ENCODE measurements at places on chromosomes 4 and X.

DNA sequence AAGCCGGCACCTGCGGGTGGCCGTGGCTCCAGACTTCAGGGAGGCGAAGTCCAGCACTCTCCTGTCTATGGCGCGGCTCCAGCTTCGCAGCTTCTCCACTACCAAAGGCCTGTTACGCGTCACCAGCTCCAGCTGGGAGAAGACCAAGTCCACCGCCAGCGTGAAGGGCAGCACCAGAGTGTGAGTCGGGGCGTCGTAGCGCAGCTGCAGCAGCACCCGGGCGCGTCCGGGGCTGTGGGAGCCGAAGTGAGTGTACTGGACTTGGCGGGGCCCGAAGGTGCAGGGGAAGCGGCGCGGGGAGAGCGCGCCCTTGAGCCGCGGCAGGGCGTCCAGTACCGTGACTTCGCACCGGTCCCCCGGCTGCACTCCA lies 444 bp downstream of the FREM3 start:
- DNase-seq: no peak

GRCh38 chrX:48496660-48497059 lies 12.1 kb upstream of the PORCN start:
- DNase-seq: no peak

GRCh38 chr4:74635074-74635473 lies 159.2 kb downstream of the BTC start:
- DNase-seq: no peak

DNA sequence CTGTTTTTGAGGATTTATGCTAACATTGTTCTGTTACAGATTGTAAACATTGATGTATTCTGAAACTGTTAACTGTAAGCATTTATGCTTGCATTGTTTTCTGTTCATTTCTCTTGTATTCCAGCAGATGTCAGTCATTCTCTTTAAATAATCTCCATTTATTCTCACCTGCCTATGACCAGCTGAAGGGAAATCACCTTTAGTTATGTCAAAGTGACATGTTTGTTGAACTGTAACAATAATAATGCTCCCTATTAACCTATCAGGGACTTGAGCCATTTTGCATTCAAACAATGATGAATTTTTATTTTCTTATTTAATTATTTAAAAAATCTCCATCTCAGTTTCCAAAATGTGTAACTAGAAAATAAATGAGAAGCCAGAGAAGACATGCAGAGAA lies 58.0 kb downstream of the SPCS3 start:
- DNase-seq: no peak

DNA sequence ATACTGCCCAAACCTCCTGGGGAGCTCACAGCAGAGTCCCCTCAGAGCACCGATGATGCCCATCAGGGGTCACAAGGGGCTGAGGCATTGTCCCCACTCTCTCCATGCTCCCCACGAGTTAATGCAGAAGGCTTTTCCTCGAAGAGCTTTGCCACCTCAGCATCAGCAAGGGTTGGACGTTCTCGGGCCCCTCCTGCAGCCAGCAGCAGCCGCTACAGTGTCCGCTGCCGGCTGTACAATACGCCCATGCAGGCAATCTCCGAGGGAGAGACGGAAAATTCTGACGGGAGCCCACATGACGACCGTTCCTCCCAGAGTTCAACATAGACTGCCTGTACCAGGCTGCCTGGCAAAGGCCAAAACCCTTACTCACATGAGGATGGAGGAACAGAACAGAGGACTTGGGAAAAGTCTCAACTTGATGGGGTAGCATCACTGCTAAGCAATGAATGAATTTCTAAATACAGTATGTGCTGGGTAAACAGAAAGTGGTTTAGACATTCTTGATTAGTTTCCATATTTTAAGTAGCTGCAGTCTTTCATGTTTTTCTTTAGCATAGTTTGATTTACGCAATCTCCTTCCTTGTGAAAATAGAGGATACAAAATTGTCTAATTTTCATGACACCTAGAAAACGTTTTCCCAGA lies 5.0 kb upstream of the SCML1 start:
- no peak for DNase-seq

DNA sequence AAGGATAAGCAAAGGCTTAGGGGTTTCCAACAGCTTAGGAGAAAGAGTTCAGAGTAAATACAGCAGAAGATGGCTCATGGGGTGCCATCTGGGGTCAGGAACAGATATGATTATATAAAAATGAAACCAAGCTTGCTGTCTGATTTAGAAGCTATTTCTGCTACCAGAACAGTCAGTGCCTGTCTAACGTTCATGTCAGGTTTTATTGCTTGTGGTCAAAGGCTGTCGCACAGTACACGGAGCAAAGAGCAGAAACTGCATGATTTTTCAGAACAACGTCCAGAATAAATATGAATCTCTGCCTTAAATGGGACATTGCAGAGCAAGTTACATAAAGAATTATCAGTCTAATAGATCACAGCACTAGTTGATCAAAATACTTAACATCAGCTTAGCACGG lies 17.4 kb downstream of the CETN2 start:
- DNase-seq: no peak

DNA sequence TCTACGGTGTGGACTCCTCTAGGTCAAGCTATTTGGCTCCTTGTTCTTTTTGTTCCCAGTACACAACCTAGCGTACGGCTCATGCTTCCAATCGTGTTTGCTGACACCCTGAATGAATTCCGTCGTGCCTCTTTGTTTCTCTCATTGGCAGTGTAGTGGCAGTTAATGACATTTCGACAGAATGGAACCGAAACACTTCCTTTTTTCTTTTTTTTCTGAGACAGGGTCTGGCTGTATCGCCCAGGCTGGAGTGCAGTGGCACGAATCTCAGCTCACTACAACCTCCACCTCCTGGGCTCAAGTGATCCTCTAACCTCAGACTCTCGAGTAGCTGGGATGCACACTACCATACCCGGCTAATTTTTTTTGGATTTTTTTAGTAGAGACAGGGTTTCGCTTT lies 113.3 kb upstream of the ATP6AP2 start:
- DNase-seq: no peak

- DNase-seq: no peak
Measured at GRCh38 chr4:110197529-110198042, 829 bp downstream of the ELOVL6 start.

DNA sequence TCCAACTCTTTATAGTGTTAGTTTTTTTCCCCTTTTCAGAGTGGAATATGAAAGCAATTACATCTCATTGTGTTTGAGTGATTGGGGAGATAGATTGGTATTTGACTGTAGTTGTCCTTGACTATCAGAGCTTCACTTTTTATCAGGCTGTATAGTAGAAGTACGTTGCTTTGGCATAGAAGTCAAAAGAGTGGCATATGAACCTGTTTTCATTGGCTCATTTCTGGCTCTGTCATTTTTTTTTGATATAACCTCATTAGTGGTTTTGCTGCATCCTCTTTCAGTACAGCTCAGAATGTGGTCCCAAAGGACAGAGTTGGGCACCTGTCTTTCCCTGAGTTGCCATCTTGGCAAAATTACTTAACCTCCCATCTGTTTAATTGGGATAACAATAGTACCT lies 1.4 kb downstream of the TMA16 start:
- DNase-seq: no peak

DNA sequence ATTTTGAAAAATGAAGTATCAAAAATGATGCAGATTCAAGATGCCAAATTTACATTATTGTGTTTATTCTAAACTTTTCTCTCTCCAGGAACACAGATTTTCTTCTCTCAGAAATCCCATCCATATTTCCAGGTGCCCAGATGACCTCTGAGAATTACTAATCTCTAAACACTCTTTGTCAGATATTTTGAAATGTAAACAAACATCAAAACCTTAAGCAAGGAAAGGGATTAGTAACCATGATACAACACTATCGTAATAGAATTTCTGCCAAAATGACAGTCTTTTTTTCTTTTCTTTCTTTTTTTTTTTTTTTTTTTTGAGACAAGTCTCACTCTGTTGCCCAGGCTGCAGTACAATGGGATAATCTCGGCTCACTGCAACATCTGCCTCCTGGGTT lies 76.7 kb downstream of the PDS5A start:
- DNase-seq: no peak

DNA sequence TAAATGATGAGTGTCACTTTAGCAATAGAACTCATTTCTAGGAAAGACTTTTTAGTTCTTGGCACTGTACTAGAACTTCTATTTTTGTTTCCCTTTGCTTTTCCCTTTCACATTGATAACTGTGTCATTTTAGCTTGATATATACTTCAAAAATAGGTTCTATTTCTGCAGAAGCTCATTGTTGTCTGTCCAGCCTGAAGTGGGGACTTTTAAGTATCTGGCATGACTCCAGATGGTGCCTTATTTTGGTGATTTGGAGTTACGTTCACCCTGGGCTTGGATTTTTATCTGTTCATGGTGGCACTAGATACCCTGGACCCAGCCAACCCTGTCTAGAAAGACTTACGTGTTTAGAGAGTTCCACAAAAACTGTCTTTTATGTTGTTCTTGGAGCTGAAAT lies 3.4 kb downstream of the ABHD18 start:
- no peak for DNase-seq

DNA sequence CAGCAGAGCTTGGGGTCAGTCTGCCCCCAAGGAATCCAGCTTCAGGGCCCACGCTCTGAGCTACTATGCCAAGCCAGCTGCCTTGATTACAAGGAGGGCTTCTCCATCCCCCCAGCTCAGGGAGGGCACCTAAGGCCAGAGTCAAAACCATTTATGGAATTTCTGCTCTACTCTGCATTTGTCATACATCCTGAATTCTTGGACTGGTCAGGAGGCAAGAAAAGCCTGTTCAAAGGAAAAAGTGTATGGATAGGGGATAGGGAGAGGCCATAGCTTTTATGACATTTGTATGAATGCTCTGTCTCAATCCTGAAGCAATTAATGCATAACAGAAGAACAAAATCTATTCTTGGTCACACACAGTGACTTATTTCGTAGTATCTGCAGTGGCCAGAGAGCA lies 32.2 kb downstream of the EDNRA start:
- DNase-seq: no peak

GRCh38 chr4:140427106-140427918 lies at the start of gene CLGN:
CLGN (minus strand) TSS chr4:140427648; CDS start chr4:140413078, 14,570 bp downstream.
- no peak for DNase-seq

DNA sequence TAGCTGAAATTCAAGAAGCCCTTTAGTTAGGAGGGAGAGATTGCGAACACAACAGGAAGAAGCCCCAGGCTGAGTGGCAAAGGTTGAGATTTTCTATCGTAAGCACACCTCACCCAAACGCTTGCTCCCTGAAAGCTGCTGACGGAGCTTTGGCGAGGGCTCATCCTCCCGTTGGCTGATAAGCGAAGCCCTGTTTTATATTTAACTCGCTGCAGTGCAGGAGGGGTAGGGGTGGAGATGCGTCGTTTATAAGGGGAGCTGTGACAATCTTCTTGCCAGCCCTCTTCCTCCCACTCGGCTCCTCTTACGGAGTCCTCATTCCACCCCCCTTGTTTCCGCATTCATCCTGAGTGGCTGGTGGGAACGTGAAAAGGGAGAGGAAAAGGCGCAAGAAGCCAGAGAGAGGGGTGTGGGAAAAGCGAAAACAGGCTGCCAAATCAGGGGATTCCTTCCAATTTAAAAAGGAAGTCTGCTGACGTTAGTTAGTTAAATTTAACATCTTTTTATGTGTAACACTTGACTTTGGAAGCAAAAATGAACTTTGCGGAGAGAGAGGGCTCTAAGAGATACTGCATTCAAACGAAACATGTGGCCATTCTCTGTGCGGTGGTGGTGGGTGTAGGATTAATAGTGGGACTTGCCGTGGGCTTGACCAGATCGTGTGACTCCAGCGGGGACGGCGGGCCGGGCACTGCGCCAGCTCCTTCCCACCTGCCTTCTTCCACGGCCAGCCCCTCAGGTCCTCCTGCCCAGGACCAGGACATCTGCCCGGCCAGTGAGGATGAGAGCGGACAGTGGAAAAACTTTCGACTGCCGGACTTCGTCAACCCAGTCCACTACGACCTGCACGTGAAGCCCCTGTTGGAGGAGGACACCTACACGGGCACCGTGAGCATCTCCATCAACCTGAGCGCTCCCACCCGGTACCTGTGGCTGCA lies at the start of gene ENPEP:
TSS of gene ENPEP (plus strand) at position 275 of the 938 bp plus-strand sequence. CDS start at position 535, 260 bp downstream.
- DNase-seq: no peak

DNA sequence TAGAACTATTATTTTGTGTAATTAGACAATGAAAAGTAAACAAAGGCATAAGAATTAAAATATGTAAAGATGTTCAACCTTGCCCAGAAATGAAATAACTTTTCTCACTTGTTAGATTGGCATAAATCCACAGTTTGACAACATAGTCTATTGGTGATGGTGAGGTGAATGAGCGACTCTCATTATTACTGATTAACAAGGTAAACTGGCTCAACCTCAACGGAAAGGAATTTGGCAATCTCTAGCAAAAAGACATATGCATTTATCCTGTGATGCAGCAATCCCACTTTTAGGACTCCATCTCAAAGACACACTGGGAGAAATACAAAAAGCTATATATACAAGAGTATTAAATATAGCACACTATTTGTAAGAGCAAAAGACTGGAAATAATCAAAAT lies 22.3 kb downstream of the UBA6 start:
- DNase-seq: no peak

- DNase-seq: no peak
Measured at GRCh38 chr4:113588895-113589668, 172.5 kb downstream of the CAMK2D start.

- no peak for DNase-seq
Measured at GRCh38 chr4:24210332-24210902, 320.6 kb upstream of the PPARGC1A start.

GRCh38 chr4:74583757-74584156 lies 138.8 kb downstream of the AREG start:
- no peak for DNase-seq

DNA sequence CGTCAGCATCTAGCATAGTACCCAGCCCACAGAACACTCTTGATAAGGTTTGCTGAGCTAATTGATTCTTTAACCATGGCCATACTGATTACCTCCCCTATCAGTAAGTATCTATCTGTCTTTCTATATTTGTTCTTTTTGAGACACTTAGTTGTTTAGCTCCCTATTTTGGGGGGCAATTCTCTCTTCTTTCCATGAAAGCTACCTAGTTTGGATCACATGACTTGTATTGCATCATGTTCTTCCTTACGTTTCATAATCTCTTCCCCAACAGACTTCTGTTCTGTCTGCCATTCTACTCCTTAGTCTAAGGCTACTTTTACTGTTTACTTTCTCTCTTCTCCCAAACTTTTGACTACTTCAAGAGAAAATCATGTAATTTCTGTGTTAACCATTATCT lies 39.0 kb downstream of the TBC1D19 start:
- no peak for DNase-seq

GRCh38 chr4:2803624-2804448 lies 11.0 kb downstream of the SH3BP2 start:
- DNase-seq: no peak

DNA sequence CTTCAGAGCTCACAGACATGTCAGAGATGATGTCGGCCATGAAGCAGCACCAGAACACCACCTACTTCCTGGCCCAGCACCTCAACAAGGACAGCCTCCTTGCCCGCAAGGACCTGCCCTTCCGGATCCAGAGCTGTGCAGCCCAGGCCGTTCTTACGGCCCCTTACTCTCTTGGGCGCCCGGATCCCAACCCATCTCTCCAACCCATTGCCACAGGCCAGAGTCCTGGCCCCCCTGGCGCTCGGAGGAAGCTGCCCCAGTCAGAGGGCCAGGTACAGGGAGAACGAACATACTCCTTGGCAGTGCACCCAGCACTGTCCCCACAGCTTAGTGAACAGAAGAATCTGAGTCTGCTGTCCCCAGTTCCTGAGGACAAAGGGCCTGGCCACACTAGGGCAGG lies 27.9 kb upstream of the PRPS1 start:
- DNase-seq: no peak

- DNase-seq: no peak
Measured at GRCh38 chr4:8097721-8098345, 60.8 kb downstream of the ABLIM2 start.
